Fibroblast of the conjunctiva (primary cell): ENCODE measurements at places on chromosomes 12 and 14.

GRCh38 chr14:98573082-98573481 lies 698.9 kb downstream of the BCL11B start:
- DNase-seq = no peak

- DNase-seq = no peak
Observed at GRCh38 chr14:76768671-76769500, 7.6 kb downstream of the VASH1 start.

- no peak for DNase-seq
Observed at GRCh38 chr14:22185191-22185590, 403.8 kb downstream of the DAD1 start.

GRCh38 chr12:7293670-7294069 lies 10.2 kb upstream of the ACSM4 start:
- DNase-seq = no peak

DNA sequence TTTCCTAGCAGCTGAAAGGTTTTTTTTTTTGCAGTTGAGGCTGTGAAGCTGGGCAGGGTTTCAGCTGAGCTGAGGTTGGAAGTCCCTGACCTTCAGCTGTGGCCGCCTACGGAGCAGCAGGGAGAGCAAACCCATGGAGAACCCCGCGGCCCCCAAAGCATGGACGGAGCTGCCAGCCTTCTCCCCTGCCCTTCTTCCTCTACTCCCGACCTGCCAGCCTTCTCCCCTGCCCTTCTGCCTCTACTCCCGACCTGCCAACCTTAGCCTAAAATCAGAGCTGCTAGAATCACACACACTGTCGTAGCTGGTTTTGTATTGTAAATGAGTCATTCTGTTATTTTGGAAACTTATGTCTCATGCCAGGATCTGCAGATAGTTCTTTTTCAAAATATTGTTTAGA lies 74.6 kb downstream of the PPP2R5C start:
- no peak for DNase-seq

DNA sequence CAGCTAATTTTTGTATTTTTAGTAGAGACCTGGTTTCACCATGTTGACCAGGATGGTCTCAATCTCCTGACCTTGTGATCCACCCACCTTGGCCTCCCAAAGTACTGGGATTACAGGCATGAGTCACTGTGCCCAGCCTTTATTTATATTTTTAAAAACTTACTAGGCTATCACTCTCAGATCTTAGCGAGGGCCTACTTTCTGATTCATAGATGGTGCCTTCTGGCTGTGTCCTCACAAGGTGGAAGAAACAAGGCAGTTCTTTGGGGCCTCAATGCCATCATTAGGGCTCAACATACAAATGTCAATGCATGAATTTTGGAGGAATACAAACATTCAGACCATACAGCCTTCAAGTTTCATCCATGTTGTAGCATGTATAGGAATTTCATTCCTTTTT lies 2.4 kb upstream of the DGLUCY start:
- no peak for DNase-seq

DNA sequence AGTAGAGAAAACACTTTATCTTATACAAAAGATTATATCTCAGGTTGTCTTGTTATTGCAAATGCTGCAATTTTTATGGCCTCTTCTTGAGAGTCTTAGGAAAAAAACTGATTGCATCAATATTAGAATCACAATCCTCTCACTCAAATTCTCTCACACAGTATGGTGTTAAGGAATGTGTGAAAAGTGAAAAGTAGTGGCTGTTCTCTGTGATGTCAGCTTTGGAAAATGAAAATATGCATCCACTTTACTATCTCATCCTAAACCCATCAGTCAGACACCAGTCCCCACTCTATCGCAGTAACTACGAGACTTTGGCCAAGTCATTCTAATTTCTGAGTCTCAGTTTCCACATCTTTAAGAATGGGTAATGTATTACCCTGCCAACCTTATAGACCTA lies 32.6 kb upstream of the NTF3 start:
- no peak for DNase-seq

DNA sequence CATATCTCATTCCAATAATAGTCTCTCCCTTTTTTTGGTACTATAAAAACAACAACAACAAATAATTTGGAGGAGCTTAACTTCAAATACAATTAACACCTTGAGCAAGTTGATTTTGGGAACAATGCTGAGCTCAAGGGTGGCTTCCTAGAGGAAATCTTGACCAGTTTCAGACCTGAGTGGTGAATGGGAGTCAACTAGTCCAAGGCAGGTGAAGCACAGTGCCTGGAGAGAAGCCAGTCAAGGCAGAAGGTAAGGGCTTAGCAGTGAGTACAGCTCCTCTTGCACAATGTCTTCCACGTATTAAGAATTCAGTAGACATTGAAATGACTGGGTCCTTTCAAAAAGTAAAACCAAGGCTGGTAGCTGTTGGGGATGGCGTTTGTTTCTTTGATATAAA lies 444.8 kb downstream of the ATP23 start:
- no peak for DNase-seq

- DNase-seq = no peak
Observed at GRCh38 chr12:3097836-3098235, 20.7 kb downstream of the TSPAN9 start.

DNA sequence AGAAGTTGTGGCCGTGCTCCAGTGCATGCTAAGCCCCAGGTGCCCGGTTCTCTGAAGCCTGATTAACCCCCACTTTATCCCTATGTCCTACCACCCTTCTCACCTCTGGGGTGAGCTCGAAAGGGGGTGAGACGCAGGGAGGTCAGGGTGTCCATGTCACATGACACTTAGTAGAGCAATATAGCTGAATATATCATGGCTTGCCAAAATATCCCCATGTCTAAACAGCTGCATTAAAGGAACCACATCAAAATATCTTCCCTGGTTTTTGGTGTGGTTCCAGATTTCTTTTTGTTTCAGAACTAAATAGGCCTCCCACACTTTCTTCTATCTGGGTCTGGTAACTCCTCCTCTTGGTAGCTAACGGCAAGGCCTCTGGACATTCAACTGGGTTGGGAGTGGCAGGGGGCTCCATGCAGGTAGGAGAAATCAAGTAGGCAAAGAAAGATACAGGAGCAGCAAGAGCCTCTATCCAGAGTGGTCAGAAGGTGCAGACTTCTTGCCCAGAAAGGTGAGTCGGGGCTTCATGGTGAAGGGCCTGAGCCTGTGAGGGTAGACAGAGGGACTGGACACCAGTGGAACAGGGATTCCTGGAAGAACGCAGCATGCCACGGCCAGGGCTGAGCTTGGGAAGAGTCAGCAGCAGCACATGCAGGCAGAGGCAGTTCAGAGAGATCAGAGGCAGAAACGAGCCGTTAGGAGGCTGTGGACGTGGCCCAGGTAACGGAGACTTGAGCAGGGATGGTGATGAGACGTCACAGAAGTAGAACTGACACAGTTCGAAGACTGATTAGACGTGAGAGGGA lies 202.8 kb upstream of the DIO3 start:
- no peak for DNase-seq

DNA sequence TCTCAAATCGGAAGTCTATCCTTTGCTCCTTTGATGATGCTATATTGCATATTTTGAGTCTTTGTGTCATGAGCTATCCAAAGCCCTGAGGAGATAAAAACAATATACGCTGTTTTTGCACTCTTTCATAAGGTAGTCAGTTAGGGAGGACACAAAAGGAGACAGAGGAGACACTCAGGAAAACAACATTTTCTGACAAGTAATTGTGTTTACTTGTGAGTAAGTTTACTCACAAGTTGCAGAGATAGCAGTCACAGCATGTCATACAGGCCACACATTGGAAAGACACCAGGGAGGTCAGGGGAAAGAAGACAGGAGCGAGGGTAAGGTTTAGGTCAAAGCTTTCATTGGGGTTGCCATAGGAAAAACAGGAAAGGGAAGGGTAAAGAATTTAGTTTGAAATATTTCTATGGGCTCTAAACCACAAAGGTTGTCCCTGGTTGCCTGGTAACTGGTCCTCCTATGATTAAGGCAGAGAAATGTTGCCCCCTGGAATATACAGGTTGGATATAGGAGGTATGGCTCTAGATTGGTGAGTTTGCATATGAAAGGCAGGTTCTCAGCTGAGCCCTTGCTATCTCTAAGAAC lies 7.4 kb upstream of the GABARAPL1 start:
- no peak for DNase-seq

DNA sequence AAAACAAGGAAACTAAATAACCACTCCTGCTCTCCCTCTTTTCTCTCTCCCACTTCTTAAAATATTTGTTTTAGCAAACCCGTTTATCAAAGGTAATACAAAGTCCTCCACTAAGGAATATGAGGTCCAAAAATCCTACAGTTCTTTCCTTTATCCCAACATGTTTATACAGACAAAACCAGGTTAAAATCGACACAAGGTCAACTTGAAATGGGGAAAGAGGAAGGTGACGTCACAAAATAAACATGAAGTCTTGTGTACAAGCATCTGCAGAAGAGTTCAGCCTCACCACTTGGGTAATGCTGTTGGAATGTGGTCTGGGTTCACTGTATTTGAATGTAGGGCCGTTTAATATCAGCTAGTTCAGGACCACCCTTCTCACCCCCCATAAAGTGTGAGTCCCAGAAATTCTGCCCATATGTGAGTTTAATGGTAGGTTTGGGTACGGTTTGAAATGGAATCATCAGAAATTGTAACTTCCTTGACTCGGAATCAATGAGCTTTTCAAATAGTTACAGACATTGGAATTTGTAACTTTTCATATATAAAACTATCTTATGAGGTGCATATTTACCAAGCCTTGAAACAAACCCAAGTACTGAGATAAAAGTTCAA lies 120.0 kb upstream of the SLC38A2 start:
- DNase-seq = peak; percentile 78

DNA sequence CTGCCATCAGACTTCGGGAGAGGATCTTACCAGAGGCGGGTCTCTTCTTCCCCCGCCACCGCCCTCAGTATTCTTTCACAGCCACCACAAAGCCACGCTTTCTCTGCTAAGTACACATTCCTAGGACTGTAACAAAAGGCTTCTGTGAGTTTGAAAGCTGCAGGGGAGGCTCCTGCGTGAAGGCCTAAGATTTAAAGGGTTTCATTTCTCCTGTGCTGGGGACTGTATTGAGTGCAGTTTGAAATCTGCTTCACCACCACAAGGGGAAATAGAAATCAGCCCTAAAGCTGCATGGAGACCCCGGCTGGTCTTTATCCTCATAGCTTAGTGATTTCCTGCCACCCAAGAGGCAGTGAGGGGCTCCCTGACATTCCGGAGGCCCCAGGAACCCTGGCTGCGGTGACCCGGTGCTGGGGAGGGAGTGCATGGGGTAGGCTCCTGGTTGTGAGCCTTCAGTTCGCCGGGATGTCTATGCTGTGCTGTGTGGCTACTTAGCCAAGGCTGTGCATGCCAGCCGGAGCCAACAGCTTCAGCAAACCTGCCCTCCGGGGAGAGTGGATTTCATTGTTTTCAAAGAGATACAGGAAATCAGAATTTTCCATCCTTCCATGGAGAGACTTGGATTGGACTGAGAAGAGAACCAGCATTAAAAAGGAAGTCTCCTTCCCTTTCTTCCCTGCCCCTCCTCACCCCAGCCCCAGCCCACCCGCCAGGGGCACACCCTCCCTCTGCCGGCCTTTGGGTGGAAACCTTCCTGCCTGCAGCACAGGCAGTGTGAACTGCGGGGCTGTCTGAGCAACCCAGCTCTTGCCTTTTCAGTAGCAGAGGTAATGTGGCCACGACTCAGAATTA lies 163.3 kb downstream of the ETV6 start:
- no peak for DNase-seq

GRCh38 chr14:84783511-84783910 lies 746.4 kb upstream of the FLRT2 start:
- DNase-seq = no peak

- peak; percentile 64 for DNase-seq
Observed at GRCh38 chr14:66624336-66624937, 116.5 kb downstream of the GPHN start.

- DNase-seq = no peak
Observed at GRCh38 chr12:106914796-106915634, 40.7 kb upstream of the TMEM263 start.

- peak; percentile 96 for DNase-seq
Observed at GRCh38 chr12:10392394-10392930, 2.6 kb upstream of the KLRK1 start.

GRCh38 chr12:7072035-7072434 lies 11.5 kb downstream of the C1S start:
- no peak for DNase-seq

GRCh38 chr12:106000382-106001104 lies 138.2 kb downstream of the NUAK1 start:
- no peak for DNase-seq

- DNase-seq = no peak
Observed at GRCh38 chr12:89781946-89782550, 73.4 kb upstream of the ATP2B1 start.

- no peak for DNase-seq
Observed at GRCh38 chr12:98319716-98320425, 195.5 kb upstream of the TMPO start.

- DNase-seq = no peak
Observed at GRCh38 chr12:27194644-27195043, 49.4 kb upstream of the STK38L start.

GRCh38 chr12:97995559-97995958 lies 519.8 kb upstream of the TMPO start:
- no peak for DNase-seq

GRCh38 chr14:53894456-53894855 lies 62.2 kb downstream of the BMP4 start:
- DNase-seq = peak; percentile 10

DNA sequence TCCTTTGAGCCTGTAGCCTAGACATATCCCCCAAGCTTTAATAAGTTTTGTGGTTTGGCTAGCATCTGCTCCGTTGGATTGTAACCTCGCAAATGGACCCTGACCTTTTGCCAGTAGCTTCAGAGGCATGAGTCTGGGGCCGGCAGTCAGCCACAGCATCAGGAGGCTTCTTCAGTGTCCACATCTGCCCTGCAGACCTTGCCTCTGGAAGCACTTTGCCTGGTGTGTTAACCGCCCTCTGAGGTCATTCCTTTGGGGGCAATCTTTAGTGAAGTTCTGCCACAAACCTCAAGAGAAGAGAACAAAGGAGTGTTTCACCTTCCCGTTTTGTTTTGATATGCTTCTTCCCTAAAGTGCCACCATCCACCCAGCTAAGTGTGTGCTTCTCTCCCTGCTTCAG lies 71.4 kb downstream of the GNS start:
- DNase-seq = no peak

GRCh38 chr12:122893208-122894153 lies 2.4 kb downstream of the VPS37B start:
- no peak for DNase-seq

- no peak for DNase-seq
Observed at GRCh38 chr14:62077676-62078261, 315.5 kb downstream of the SNAPC1 start.

GRCh38 chr12:127515941-127516340 lies 751.0 kb upstream of the TMEM132C start:
- no peak for DNase-seq

- DNase-seq = no peak
Observed at GRCh38 chr14:99715266-99716000, 31.3 kb downstream of the CYP46A1 start.
